ENCODE measurements at places on chromosomes 13 and 19.

DNA sequence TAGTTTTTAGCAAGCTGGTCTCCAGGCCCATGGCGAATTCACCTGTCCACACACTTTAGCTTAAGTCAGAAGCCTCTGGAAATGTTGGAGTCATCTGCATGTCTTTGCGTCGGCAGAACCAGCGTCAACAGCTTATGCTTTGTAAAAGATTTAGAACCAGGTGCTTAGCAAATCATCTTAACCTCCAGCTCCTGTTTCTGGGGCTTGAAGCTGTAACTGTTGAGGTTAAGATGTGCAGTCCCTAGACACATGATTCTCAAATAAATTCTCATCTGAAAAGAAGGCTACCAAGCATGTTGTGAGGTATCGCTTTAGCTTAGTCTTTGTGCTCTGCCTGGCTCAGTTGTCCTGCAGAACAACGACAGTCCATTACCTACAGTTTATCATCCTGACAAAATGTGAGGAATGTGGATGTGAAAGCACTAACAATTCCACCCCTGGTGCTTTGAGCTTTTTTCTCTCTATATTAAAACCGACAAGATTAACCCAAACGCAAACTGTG is 4.4 kb downstream of the EFNB2 start:
- no peak for DNase-seq

GRCh38 chr13:110866491-110867170 is 48.2 kb downstream of the ANKRD10 start:
- DNase-seq: no peak

DNA sequence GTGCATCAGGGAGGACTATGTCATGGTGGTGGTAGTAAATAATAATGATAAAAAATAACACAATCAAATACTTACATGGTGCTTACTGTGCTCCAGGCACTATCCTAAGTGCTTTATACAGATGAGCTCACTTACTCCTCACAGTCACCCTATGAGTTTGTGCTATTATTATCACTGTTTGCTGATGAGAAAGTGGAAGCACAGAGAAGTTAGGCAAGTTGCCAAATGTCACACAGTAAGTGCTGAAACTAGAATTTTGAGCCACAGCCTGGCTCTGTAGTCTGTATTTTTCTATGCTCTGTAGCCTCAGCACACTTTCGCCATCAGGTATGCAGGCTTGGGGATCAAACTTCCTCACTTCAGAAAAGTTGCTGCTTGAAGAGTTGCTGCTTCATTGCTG is 46.6 kb downstream of the HTR2A start:
- no peak for DNase-seq

DNA sequence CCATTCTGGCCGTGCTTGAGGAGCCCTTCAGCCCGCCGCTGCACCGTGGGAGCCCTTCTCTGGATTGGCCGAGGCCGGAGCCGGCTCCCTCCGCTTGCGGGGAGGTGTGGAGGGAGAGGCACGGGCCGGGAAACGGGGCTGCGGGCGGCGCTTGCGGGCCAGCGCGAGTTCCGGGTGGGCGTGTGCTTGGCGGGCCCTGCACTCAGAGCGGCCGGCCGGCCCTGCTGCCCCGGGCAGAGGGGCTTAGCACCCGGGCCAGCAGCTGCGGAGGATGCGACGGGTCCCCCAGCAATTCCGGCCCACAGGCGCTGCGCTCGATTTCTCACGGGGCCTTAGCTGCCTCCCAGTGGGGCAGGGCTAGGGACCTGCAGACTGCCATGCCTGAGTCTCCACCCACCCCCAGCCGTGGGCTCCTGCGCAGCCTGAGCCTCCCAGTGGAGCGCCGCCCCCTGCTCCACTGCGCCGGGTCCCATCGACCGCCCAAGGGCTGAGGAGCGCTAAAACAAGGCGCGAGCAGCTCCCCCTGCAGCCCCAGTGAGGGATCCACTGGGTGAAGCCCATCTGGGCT is 76.5 kb downstream of the PCDH20 start:
- DNase-seq: no peak

DNA sequence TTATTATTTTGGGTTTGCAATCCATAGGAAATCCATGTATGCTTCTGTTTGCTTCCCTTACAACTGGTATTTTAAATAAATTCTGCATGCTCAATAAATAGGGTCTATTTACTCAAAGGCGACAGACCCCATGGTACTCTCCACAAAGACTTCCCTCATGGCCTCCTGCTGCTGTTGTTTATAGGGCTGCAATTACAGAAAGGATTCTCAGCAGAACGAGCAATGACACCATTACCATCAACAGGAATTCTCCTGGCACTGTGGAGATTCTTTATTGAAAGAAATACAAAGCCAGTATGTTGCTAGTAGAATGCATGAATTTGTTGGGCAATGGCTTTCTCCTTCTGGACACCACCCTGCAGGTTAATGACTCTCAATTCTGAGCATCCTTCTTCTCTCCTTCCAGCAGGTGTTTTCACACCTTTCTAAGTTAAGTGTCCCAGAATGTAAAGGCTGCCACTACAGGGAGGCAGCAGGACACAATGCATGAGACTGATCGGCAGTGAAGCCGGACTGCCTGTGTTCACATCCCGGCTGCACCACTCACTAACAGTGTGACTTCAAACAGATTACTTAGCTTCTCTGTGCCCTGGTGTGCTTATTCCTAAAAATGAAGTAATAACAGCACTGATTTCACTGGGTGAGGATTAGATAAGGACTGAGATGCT is 360.2 kb downstream of the DNAJC15 start:
- DNase-seq: no peak

Data from mucosa of descending colon (tissue), 3 donors.